ENCODE measurements at places on chromosomes 4 and X. TPM values are rescaled to one million over a fixed set of nuclear protein-coding genes. Genes with fewer than 3 reads are reported as not detected.

GRCh38 chr4:41963105-41963504, 18.5 kb upstream of the DCAF4L1 start:
- no peak overlapping the region for H3K27ac ChIP-seq
- DNase-seq = no peak
- H3K4me3 ChIP-seq = no peak overlapping the region
- no peaks in the 10 kb centered on the region for H3K4me1 ChIP-seq

The MTNR1A gene
- total RNA-seq = not detected

DNA sequence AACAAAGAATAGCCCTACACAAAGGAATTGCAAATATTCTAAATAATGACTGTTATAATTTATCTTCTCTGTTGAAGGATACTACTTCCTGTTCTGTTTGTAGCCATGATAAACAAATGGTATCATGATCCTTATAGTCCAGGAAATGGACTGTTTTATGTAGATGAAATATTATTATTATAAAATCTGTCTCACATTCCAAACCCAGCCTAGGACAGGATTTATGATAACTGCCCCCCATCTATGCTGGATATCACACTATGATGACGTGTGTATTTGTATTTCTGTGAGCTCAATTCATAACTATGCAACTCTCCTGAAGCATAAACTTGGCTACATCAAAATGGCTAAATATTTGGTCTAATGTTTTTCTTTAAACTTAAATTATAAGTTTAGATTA, 21.3 kb downstream of the DMD start:
- H3K36me3 ChIP-seq = no peaks in the 10 kb centered on the region
- no peak for DNase-seq
- H3K27me3 ChIP-seq = no peaks in the 10 kb centered on the region
- no peaks in the 10 kb centered on the region for H3K4me1 ChIP-seq

The PNMA5 gene
- total RNA-seq = not detected

The GLOD5 gene
- total RNA-seq = not detected

The DOK7 gene
- not detected for total RNA-seq

DNA sequence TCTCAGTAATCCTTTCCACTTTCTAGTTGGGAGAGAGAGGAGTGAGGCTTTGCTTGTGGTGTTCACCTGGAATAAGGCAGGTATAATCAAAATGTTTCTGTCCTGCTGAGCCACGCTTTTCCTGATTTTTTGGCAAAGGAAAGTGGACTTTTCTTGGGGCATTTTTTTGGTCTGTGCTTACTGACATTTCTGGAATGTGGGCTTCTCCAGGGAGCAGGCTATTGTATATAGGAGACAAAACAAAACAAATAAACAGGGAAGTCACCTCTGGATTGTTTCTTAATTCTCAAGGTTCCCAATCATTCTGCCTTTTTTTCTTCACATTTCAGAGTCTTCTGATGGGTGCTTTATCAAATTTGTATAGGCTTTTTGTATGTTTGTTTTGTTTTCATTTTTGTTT, 25.7 kb upstream of the RP2 start:
- H3K27me3 ChIP-seq = peaks cover 5% of the 10 kb centered on the region
- H3K27ac ChIP-seq = no peak overlapping the region
- H3K4me3 ChIP-seq = no peak overlapping the region
- DNase-seq = no peak

The KLKB1 gene
- not detected for total RNA-seq

DNA sequence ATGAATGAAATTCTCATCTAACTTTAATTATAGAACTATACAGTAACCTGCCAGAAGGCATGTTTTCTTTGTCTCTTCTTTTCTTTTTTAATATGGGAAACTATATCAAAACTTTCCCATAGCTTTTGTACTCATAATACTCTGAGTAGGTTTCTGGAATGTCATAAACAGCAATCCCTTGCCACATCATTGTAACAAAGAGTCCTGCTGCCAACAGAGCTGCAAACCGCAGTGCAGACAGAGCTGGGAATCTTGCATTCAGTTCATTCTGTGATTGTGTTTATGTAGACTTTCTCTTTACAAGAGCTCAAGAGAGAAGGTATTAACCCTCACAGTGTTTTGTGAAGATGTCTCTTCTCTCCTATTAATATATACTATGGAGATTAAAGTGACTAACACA, 304.4 kb upstream of the SLIT2 start:
- no peaks in the 10 kb centered on the region for H3K36me3 ChIP-seq
- no peaks in the 10 kb centered on the region for H3K4me1 ChIP-seq
- DNase-seq = no peak
- H3K4me3 ChIP-seq = no peak overlapping the region
- no peaks in the 10 kb centered on the region for H3K27me3 ChIP-seq
- H3K27ac ChIP-seq = no peak overlapping the region

GRCh38 chr4:120053911-120054310, 12.7 kb downstream of the MAD2L1 start:
- no peaks in the 10 kb centered on the region for H3K27me3 ChIP-seq
- H3K4me1 ChIP-seq = peaks cover 2% of the 10 kb centered on the region
- H3K36me3 ChIP-seq = peaks cover 20% of the 10 kb centered on the region
- DNase-seq = no peak
- no peak overlapping the region for H3K27ac ChIP-seq
